ENCODE measurements at places on chromosomes 2 and 18.

DNA sequence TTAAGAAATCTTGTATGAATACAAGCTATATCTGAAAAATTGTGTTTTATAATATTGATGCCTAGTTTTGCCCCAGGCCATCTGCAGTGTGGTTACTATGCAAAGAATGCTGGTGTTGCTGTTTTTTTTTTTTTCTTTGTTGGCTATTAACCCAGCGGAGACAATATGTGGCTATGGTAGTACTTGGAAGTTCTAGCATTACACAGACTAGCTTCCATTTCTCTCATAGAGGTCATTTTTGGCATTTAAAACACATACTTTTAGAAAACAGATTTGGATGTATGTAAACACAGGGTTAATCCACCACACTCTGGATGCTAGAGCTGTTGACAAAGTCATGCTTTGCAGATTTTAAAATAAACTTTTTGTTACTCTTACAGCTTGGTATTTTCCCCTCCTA is 209.8 kb downstream of the NEDD4L start:
- DNase-seq, result no peak

DNA sequence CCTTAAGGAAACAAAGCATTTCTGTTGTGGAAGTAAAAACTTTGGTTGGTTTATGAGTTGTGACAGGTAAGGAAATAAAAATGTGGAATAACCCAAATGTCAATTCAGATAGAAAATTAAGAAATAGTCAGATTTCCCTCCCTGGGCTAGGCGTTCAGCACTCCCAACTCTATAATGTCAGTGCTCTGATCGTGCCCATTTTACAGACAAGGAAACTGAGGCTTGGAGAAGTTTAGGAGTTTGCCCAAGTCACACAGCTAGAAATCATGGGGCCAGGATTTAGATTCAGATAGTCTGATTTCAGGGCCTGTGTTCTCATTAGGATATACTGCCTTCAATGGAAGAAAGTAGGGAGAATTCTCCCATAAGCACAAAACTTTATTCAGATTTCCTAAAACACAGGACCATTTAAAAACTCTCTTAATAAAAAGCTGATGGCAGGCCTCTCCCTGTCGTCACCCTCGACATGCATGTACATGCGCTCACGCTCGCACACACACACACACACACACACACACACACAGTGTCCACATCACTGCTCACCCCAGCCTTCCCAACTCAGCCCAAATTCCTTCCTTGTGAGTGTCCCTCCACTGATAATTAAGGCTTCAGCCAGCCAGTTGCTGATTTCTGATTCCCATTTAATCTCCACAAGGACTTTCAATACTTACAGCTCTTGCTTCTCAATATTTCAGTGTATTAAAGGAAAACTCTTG is 49.1 kb upstream of the SLC14A2 start:
- DNase-seq, result no peak

GRCh38 chr2:217614498-217614897 is 388.3 kb downstream of the TNS1 start:
- no peak for DNase-seq

DNA sequence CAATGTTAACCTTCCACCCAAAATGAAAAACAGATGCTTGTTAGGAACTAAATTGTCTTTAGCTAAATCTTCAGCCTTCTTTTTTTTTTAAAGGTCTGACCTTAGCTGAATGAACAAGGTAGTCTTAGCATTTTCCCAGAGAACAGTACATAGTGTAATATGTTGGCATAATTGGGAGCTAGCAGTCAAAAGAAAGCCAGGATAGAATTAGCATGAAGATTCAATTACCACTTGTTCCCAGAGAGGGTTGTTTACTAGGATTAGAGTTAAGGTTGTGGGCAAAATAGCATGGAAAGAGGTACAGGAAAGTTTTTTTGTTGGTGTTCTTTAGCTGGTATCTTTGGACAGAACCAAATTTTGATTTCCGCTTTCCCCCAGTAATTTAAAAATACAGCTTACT is 6.9 kb downstream of the CDH20 start:
- no peak for DNase-seq

GRCh38 chr18:23970161-23971096 is 44.1 kb upstream of the TTC39C start:
- no peak for DNase-seq

- peak; percentile 87 for DNase-seq
Measured at GRCh38 chr2:218301176-218301819, 9.0 kb upstream of the TMBIM1 start.

GRCh38 chr2:36677386-36677785 is 19.1 kb upstream of the VIT start:
- no peak for DNase-seq

- no peak for DNase-seq
Measured at GRCh38 chr2:39416140-39416539, 20.9 kb downstream of the MAP4K3 start.

- DNase-seq, result no peak
Measured at GRCh38 chr2:233273120-233273519, 21.6 kb downstream of the ATG16L1 start.

DNA sequence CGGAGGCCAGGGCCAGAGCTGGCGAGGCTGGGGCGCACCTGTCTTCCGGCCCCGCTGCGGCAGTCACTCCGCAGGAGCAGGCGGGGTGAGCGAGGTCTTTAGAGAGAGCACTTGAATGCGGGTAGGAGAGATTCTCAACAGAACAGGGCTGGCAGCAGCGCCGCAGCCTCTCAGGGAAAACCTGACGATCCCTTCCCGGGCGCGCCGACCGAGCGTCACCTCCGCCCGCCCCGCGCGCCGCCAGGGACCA is 526 bp downstream of the PRKRA start:
- no peak for DNase-seq

DNA sequence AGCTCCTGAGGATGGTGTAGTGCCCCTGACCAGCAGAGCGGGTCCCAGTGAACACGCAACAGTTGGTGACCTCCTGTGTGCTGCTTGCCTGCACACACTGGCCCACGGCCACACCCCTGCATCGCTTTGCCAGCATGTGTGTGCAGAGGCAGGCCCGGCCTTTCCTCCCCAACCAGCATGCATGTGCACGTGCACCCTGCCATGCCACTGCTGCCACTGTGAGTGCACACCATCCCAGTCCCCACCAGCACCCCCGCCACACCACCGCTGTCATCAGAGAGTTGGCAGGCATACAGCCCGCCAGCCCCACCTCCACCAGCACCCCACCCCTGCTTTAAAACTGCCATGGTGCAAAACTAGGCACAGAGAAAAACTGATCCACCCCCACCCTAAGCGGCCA is 197.4 kb upstream of the SRD5A2 start:
- no peak for DNase-seq
